ENCODE measurements at places on chromosomes 6 and 20.

DNA sequence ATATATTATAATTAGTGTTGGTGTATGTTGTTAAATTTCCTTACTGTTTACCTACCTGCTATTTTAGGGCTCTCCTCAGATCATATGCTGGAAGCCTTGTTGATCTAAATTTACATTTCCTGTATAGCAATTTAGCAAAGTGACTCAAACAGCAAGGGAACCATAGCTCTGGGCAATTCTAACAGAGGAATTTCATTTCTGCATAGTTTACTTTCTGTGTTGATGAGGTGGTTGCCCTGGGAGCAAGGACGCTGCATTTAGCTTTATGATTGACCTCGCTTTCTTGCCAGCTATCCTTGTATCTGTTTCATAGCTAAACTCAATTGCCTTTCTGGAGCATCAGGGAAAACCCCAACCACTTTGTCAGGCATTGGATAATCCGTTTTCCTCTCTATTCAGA is 810.8 kb downstream of the GRIK2 start:
- DNase-seq, result peak; percentile 70

DNA sequence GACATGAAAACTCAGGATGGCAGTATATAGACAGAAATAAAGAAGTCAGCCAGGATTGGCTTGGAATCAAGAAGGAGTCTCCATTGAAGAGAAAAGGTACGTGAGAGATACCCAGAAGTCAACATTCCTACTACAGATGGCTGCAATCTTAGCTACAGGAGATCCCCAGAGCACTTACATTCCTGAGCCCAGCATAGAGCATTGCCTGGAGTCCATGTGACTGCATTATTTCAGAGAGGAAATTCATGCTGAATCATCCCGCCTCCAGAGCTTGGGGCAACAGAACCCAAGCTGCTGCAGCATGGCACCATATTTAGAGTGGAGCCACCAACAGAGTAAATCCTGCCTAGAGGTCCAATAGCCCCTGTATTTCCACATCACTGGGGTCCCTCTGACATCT is 125.0 kb upstream of the GRIK2 start:
- DNase-seq, result peak; percentile 1

- no peak for DNase-seq
These were observed 133.5 kb upstream of the MAP3K7 start for GRCh38 chr6:90720404-90720803.

DNA sequence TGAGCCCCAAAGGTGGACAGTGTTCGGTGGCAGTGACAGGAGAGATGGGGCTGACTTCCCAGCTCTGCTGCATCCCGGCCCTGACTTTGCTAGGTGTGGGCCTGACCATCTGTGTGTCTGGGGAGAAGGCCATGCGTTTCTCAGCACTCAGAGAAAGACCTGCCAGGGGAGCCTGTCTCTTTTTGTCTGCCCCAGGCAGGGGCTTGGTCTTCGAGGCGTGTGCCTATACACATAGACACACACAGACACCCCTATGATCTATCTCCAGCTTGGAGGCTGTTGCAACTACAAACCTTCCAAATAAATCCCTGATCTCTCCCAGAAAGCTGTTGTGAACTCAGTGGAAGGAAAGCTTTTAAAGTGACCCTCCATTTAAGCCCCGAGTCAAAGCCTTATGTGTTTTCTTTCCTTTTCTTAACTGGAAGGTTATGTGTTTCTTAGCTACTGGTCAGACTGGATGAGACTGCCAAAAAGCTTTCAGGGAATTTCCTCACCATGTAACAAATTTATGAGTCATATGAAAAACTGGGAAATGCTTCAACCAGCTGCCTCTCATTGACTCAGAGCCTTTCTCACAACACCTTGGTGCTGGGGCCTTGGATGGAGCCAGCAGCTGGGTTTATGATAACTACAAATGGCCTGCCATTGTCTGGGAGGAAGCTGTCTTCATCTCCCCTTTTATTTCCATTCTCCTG is 102.6 kb downstream of the CDC5L start:
- DNase-seq, result peak; percentile 94

DNA sequence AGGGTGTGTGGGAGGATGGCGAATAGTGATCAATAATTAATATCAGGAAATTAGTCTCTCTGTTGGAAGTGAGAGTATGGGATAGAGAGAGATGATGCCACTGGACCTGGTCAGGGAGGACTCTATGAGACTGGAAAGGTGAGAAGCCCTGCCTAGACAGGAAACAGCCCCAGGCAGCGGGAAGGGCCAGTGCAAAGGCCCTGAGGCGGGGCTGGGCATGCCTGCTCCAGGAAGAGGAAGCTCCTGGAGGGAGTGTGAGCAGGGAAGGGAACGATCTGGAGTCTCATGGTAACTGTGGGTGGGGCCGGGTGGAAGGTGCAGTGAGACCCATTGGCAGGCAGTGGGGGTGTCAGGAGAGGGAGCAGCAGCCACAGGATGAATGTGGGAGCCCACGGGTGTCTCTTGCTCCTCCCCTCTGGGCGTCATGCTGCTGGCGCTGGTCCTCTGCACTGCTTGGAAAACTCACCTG is 1.8 kb upstream of the CST3 start:
- no peak for DNase-seq

DNA sequence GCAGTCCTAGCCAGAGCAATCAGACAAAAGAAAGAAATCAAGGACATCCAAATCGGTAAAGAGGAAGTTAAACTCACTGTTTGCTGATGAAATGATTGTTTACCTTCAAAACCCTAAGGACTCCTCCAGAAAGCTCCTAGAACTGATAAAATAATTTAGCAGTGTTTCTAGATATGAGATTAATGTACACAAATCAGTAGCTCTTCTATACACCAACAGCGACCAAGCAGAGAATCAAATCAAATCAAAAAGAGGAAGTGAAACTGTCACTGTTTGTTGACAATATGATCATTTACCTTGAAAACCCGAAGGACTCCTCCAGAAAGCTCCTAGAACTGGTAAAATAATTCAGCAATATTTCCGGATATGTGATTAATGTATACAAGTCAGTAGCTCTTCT is 21.7 kb downstream of the SERPINB9 start:
- DNase-seq, result no peak

- DNase-seq, result peak; percentile 58
These were observed 1.1 kb upstream of the SLC22A23 start for GRCh38 chr6:3457710-3458602.

DNA sequence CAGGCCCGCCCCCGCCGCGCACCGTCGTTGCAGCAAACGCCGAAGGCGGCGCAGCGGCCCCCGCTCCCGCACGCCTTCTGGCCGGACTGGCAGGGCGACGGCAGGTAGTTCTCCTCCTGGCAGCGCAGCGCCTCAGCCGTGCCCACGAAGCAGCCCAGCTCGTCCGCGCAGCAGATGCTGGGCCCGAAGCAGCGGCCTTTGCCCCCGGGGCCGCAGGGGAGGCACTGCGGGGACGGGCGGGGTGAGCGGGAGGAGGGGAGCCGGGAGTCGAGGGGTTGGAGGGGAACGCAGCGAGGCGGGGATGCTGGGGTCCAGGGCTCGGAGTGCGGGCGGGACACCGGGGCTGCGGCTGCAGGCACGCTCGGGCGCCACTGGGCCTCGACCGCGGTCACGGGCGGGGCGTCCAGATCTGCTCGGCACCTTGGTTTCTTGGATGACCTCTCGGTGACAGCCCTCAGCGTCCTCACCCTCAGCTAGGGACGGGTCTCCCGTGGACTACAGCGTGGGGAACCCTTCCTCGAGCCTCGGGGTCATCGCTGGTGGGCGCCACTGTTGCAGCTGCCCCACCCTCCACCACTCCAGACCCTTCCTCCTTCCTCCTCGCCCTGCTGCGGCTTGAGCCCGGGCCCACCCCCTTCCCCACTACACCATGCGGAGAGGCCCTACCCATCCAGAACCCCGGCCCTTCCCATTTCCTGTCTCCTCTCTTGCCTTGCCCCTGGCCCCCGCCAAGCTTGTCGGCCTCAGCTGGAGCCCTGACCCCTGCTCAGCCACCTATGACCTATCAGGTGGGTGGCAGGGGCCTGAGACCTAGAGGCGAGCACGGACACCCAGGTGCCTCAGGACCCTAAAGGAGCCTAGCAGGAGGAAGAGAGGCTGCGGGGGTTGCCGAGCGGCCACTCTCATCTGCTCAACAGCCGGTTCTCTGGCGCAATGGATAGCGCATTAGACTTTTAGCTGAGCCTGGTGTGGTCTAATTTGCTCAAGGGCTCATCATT is 1.3 kb downstream of the AVP start:
- no peak for DNase-seq

- DNase-seq, result no peak
These were observed 50.5 kb downstream of the BMP7 start for GRCh38 chr20:57215826-57216471.

DNA sequence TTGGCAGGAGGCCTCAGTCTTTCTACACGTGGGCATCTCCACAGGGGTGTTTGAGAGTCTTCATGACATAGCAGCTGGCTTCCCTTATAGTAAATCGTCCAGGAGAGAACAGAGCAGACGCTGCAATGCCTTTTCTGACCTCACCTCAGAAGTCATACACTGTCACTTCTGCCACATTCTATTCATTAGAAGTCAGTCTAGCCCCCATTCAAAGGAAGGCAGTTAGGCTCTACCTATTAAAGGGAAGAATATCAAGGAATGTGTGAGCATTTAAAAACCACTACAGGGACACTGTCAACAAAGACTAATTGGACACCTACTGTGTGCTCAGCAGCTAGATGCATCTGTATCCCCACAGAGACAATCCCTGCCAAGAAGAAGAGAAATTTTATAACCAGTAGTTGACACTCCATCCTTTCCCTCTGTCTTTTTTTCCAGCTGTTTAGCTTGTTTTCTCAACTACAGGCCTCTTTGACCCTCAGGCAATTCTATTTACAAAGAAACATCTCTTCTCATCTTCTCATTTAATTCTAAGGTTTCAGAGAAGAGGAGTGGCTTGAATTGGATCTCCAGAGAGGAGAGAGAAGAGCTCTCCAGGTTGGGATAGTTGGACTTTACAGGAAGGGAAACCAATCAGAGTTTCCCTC is 18.6 kb downstream of the ARMC12 start:
- no peak for DNase-seq

- DNase-seq, result peak; percentile 69
These were observed 30.2 kb downstream of the ZHX3 start for GRCh38 chr20:41287327-41287726.

DNA sequence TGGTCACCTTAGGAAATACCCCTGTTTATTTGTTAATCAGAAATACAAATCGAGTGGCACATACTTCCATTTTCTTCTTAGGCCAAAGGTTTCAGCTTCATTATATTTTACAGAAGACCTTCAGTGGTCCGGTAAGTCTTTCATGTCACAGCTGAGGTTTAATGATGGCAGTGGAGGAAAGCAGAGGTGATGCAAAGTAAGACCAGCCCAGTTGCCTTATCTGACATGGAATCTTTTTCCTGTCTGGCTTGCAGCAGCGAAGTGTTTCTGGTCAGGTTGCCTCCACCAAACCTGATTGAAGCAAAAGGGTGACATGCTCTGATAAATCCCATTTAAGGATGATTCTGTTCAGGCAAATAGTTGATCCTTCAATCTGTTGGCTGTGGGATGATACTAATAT is 100.0 kb downstream of the PRDM1 start:
- no peak for DNase-seq

GRCh38 chr6:83600459-83600858 is 88.1 kb downstream of the PRSS35 start:
- DNase-seq, result no peak

DNA sequence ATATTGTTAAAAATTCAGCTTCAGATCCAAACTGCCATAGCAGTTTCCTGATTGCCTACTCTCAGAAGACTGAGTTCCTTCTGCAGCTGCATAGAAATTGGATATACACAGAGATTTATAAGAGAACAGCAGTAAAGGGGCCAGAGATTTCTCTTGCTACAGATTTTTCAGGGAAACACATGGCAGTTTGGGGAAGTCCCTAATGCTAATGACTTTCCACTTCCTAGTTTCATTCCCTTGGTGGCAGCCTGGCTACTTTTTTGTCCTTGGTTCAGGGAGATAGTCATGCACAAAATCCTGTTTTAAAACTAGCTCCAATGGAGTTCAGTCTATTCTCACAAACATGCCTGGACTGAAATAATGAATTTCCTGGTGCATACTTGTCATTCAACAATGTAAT is 125.3 kb upstream of the PLCB4 start:
- no peak for DNase-seq

DNA sequence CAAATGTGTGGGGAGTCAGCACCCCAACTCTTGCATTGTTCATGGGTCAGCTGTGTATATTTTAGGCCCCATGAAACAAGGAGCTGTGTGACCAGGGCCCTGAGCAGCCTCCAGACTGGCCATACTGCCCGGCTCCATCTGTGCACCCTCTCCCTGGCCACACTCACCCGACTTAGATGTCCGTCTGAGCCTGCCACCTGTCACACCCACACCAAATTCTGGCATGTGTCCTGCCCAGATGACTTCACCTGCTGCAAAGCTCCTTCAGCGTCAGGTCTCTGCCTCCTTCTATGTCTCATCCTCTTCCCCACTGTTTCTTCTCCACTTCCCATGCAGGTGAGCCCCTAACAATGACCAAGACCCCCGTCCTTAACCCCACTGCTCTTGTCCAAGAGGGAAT is 88.1 kb upstream of the THBS2 start:
- DNase-seq, result no peak

DNA sequence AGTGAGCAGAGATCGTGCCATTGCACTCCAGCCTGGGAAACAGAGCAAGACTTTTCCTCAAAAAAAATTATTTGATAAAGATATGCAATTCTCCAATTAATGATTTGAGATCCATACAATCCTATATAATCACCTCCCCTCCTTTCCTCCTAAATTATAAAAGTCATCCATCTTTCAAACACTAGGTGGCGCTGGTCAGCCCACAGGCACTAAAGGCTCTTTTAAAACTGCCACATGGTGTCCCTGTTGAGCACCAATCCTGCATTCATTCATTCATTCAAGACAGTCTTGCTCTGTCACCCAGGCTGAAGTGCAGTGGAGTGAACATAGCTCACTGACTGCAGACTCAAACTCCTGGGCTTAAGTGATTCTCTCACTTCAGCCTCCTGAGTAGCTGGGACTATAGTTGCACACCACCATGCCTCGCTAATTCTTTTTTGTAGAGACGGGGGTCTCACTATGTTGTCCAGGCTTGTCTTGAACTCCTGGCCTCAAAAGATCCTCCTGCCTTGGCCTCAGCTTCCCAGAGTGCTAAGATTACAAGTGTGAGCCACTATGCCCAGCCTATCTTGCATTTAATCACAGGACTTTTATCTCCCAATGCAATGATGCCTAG is 58.7 kb upstream of the SLC2A12 start:
- DNase-seq, result peak; percentile 83

GRCh38 chr6:56040223-56040622 is 164.8 kb upstream of the BMP5 start:
- peak; percentile 80 for DNase-seq
